ENCODE measurements at places on chromosomes 16 and 17.

GRCh38 chr17:82632451-82632850 lies 15.8 kb downstream of the WDR45B start:
- DNase-seq: no peak

- peak; percentile 17 for DNase-seq
Measured at GRCh38 chr17:7888184-7888920, at the start of gene CHD3. Gene CHD3 (plus strand): TSS chr17:7888789. CDS start chr17:7889001, 212 bp downstream.

DNA sequence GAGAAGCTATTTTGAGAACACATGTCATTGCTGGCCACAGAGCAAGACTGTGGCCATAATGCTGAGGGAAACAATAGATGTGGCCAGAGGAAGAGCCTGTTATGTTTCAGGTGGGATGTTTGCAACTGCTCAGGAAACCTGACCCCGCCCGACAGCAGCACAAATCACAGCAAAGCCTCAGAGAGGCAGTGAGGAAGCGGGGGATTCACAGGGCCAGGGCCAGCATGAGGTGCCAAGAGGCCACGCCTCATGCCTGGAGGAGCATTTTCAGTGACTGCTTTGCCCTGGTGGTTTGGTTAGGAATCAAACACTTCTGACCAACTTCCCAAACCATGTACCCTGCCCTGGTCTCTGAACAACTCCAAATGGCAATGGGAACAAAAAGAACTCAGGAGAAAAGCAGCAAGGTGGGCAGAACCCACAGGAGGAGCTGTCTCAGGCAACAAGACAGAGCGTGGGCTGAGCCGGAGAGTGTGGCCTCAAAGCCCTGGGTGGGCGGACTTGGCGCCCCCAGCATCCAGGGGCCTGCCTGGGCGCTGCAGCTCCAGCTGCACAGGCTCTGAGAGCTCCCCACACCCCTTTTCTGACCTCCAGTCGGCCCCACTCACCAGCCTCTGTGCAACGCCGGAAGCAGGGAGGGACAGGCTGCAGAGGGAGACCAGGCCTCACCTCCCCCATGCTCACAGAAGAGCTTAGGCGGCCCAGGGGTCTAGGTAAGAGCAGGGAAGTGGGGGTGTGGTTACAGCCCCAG lies 20.6 kb downstream of the HIC1 start:
- no peak for DNase-seq

- DNase-seq: no peak
Measured at GRCh38 chr16:63568164-63568563, 1531.9 kb upstream of the CDH8 start.

DNA sequence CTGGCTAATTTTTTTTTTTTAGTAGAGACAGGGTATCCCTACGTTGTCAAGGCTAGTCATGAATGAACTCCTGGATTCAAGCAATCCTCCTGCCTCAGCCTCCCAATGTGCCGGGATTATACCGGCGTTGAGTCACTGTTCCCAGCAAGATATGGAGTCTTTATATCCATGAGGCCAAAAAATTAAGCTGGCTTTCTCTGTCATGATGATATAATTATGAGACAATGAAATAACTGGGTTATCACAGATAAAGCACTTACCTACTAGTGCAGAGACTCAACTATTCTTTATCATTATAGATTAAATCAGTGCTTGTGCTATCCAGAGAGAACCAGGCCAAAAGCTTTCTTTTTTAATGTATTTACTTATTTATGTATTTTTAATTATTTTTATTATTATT lies 36.2 kb downstream of the SMG6 start:
- no peak for DNase-seq

- DNase-seq: no peak
Measured at GRCh38 chr17:72614871-72615626, 477.4 kb downstream of the SLC39A11 start.

- DNase-seq: no peak
Measured at GRCh38 chr17:49223168-49223516, 7.4 kb downstream of the PHOSPHO1 start.

DNA sequence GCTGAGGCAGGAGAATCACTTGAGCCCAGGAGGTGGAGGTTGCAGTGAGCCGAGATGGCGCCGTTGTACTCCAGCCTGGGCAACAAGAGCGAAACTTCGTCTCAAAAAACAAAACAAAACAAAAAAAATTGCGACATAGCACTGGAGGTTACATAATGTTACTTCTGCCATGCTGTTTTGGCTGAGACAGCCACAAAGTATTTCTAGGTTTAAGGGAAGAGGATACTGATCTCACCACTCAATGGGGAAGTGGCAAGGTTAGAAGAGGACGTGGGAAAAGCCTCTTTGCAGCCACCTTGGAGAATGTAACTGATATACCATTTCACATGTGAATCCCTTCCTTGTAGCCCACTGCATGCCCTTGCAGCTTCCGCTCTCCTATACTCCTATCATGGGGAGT lies 131.2 kb upstream of the NLRP1 start:
- no peak for DNase-seq

DNA sequence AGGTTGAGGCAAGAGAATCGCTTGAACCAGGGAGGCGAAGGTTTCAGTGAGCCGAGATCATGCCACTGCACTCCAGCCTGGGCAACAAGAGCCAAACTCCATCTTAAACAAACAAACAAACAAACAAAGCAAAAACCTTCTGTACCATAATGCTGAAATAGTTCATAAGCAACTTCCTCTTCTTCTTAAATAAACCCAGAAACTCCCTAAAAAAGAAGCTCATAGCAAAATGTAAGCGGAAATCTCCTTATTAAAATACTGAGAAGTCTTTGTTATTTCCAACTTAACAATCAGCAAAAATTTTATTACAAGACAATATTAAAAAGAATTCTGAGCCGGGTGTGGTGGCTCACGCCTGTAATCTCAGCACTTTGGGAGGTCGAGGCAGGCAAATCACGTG lies 82.8 kb downstream of the FBXL20 start:
- DNase-seq: no peak

DNA sequence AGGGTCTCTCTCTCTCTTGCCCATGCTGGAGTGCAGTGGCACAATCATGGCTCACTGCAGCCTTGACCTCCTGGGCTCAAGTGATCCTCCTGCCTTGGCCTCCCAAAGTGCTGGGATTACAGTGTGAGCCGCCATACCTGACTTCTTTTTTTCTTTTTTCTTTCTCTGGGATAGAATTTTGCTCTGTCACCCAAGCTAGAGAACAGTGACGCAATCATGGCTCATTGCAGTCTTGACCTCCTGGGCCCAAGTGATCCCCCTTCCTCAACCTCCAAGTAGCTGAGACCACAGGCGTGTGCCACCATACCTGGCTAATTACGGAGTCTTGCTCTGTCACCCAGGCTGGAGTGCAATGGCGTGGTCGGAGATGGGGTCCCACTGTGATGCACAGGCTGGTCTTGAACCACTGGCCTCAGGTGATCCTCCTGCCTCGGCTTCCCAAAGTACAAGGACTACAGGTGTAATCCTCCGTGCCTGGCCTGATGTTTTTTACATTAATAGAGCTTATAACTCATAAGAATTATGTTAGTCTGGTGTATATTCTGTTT lies 76.5 kb downstream of the BCAS3 start:
- no peak for DNase-seq

DNA sequence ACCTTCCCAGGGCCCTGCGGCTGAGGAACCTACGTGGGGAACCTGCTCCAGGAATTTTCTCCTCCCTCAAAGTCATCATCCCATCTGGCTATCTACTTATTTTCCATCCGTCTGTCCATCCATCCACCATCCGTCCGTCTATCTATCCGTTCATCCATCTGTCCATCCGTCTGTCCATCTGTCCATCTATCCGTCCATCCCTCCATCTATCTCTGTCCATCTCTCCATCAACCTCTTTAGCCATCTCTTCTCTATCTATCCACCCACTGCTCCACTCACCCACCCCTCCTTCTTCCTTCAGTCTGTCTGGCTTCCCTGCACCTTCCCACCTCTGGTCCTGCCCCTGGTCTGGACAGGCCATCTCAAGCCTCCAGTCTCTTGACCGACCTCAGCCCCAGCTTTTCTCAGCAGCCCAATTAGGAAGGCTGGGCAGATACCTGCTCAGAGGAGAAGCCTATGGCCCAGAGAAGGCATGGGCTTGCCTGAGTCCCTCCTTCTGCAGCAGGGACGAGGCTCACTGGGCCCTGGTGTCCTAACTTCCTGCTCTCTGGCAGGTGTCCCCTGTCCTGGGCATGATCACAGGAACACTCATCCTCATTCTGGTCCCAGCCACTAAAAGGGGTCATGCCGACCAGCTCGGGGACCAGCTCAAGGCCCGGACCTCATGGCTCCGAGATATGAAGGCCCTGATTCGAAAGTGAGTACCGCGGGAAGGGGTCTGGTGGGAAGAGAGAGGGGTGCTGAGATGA lies 23.0 kb downstream of the MYBBP1A start:
- no peak for DNase-seq

DNA sequence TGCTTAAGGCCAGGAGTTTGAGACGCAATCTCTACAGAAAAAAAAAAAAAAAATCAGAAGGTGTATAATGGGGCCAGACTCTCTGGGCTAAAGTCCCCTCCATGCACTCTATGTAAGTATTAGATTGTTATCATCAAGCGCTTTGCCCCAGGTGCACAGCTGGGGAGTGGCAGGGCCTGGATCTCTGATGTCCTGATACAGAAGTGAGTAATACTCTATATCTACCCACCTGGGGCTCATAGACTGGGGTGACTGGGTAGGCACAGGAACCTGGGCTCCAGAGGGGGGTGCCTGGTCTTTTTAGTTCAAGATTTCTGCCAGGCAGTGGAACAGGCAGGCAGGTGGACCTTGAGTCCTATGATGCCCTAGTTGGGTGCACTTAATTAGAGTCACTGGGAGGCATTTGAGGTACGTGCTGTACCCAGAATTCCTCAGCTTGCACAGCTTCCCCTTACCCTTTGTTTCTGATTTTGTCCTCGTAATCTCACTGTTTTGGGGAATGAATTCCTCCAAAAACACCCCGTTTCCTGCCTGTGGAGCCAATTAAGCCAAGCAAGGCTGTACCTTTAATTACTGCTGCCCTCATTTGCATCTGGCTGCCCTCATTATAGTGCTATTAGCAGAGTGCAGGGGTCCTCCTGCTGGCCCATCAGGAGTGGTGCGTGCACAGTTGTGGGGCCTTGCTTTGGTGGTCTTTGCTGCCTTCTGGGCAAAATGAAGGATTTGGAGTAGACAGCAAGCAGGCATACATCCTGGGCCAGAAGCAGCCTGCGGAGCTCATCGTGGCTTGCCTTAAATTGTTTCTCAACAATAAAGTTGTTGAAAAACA lies 239.0 kb downstream of the SNX29 start:
- no peak for DNase-seq

- no peak for DNase-seq
Measured at GRCh38 chr17:29874931-29875596, 55.0 kb downstream of the SSH2 start.

DNA sequence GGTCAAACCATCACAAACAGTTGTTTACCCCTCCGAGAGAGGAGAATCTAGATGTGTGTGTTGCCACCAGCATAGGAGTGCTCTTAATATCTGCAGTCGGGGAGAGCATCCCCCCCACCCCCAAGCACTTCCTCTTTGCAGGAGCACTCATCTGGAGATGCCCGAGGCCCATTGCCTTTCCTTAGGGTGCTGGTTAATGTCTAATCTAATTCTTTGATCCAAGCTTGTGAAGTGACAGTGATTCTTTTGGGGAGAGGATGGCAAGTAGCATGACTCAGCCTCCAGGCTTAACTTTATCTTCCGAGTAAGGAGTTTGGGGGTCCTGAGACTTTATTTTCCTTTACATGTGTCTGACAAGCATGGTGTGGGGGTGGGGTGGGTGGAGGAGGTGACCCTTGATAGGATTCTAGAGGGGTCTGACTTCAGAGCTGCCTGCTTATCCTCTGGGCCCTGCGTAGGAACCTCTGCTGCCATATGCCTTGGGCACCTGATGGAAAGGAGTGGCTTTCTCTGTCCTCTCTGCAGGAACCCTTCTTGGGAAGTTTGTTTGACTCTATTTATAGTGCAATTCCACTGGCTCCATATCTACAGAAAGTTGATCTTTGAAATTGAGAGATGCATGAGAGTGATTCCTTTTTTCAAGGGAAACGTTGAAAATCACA lies 207.1 kb downstream of the SPECC1 start:
- DNase-seq: no peak

- no peak for DNase-seq
Measured at GRCh38 chr16:10896165-10896564, 19.2 kb downstream of the CIITA start.

GRCh38 chr17:35554668-35555067 lies 6.0 kb downstream of the SLFN14 start:
- DNase-seq: no peak

GRCh38 chr17:13378361-13378760 lies 223.4 kb downstream of the HS3ST3A1 start:
- DNase-seq: no peak

- peak; percentile 20 for DNase-seq
Measured at GRCh38 chr17:15257258-15257788, 7.8 kb downstream of the PMP22 start.

GRCh38 chr16:71726476-71727315 lies 2.2 kb upstream of the PHLPP2 start:
- no peak for DNase-seq

GRCh38 chr17:43351691-43352090 lies 47.1 kb upstream of the ARL4D start:
- DNase-seq: no peak
